ENCODE measurements at places on chromosomes 2 and 18.

DNA sequence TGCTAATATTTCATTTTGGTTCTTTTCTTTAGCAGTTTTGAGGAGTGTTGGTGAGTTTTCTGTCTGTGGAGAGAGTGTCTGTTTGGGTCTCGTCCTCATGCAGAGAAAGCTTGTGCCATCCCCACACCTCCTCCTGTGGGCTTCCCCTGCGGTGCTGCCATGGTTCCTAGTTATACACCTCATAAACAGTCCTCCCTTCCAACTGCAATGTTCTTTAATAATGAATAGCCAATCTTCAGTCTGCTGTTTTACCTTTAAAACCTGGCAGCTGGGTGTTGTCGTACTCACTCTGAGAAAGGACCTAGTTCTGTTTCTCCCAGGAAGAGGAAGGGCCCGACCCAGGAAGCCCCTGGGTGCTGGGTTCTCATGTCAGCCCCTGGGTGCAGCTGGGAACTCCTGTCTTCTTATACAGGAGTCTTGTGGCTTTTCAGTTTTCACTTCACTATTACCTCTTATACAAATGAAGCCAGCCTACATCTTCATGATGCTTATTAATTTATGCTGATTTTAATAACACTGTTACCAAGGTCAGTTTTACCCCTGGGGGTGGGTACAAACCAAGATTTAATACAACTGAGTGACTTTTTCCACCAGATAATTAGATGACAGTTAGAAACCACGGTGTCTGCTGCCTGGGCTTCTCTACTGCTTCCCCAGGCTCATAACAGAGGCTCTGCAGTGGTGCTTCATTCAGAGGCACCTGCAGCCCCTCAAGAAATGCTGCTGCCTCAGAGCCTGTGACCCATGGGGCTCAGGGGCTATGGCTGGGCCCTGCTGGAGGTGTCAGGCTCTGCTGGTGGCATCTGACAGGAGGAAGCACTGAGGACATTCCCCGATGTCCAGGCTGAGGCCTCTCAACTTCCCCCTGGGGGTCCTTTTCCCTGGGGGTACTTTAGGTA, 59.1 kb downstream of the COA5 start:
- no peak for DNase-seq

GRCh38 chr2:214514704-214515103, 103.8 kb downstream of the VWC2L start:
- DNase-seq = no peak

DNA sequence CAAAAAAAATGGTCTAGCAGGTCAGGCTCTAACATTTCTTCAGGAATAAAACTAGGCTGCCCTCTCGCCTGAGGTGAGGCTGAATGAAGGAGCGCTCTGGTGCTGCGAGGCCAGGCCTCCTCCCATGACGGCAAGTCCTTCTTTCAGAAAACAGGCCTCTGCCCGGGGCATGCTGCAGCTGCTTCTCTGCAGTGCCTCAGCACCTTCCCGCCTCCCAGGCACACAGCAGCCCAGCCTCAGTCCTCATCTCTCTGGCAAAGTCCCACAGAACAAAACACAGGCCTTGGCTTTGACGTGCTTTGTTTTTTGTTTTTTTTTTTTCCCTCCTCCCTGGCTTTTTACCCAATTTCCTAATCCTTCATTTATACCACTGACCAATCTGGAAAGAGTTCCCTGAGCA, 74.8 kb downstream of the BCL11A start:
- DNase-seq = no peak

DNA sequence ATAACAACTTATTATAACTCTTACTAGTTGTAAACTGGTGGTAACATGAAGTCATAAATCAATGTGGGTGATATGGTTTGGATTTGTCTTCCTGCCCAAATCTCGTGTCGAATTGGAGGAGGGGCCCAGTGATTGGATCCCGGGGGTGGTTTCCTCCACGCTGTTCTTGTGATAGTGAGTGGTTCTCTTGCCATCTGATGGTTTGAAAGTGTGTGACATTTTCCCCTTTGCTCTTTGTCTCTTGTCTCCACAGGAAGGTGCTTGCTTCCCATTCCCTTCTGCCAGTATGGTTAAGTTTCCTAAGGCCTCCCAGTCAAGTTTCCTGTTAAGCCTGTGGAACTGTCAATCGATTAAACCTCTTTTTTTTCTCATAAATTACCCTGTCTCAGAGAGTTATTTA, 321.6 kb downstream of the DSEL start:
- DNase-seq = no peak

DNA sequence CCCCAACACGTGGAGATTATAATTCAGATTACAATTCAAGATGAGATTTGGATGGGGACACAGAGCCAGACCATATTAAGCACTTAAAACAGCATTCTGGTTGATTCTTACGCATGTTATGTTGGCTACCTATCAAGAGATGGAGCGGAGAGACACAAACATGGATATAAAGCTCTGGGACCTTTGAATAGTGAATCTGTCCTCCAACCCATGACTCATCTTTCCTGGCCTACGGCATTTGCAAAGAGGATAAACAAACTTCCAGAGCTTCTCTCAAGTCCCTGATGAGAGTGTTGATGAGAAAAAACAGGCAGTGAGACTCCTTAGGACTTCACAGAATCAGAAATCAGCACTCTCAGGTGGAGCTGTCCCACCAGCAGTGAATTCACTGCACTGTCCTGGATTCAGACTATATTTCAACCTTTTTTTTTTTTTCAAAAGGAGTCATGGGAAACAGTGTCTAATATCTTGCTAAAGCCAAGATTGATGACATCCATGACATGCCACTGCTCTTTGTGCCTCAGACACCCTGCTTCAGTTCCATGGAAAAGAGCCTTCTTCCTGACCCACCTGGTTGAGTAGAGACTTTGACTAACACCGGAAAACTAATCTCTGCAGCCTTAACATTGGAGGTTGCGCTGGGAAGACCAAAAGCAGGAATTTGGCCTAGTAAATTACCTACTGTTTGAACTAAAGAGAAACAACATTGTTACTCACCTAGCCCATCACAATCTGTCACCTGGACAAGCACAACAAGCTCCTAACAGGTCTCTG, 62.1 kb upstream of the NPAS2 start:
- DNase-seq = no peak

- DNase-seq = no peak
Observed at GRCh38 chr2:46564811-46565241, 85.5 kb downstream of the TMEM247 start.

DNA sequence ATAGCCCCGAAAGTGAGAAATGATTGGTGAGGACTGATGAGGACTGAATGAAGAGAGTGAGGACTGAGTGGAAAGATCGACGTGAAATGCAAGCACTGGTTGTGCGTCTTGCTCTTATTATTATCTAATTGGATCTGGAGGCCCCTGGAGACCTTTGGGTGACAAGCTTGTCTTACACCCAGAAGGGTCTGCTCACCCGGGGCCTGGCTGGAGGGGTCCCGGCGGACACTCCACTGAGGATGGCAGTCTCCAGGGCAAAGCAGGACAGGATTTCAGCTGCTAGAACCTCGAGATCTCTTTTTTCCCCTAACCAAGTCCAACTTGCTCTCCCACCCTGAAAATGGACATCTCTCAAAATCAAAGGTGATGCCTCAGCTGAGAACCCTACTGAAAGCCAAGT, 160.2 kb downstream of the MYT1L start:
- DNase-seq = no peak

DNA sequence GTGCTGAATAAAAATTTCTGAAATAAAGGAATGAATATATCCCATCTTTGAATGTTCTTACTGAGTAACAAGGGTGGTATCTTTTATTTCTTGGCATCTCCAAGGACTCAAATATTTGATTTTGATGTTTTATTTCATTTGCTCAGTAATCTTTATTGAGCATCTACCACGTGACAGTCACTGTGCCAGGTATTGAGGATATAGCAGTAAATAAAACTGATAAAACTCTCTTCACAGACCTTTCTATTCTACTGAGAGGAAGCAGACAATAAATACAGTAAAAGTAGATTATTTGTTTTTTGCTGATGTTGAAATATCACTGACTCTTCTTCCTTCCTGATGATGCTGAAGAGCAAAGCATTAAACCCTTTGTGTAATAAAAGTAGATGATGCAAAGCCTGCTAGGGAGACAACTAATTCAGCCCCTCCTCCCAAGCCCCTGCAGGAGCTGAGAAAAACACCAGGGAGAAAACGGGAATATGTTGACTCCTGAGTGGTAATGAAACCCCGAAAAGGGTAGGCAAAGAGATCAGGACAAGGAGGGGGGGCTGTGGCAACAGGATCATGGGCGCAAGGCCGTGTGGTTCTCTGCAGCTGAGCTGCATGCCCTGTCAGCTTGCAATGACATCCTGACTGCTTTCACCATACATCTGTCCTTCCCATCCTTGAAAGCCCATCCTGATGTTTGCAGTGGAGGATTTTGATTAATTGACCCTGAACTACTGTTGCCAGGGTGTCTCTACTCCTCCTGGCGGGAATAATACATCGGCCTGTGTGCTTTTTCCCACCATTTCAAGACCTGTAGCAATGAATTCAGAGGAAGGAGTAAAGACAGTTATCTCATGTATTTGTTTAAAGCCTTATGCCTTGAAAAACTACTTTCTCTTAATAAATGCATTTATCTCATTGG, 117.4 kb downstream of the EML6 start:
- DNase-seq = no peak

DNA sequence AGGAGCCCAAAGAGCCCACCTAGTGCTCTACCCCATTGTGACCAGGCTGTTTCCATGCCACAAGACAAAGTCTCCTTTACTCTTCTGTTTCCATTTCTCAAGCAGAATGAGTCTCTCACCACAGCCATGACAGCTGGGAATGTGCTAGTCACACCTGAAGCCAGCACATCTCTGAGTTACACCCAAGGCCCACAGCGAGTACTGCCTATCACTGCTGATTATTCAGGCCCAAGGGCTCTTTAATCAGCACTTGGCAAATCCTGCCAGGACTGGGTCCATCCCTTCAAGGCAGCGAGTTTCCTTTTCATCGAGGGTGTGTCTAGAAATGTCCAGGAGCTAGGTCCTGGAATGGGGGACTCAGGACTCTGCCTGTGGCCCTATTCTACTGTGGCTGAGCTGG, 14.6 kb upstream of the PPP1R1C start:
- no peak for DNase-seq

DNA sequence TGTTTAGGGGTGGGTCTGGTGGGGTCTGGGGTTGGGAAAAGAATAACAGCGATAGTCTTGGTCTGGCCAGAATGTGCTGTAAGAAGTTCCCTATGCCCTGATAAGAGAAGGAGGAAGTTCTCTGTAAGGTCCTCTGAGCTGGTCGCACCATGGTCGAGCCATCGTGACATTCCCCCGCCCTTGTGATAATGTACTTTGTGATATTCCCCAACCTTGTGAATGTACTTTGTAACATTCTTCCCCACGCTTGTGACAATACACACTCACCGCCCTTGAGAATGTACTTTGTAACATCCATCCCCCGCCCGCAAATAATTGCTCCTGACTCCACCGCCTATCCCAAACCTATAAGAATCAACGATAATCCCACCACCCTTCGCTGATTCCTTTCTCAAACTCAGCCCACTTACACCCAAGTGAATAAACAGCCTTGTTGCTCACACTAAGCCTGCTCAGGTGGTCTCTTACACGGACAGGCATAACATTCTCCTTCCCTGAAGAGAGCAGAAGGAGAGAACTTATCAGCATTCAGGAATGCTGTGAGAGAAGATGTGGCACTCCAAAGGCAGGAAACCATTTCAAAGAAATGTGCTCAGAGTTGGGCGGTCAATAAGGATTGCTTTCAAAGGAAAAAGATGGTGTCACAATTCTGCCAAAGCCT, 17.8 kb upstream of the DUSP19 start:
- DNase-seq = no peak

- no peak for DNase-seq
Observed at GRCh38 chr2:105397025-105397722, 1.7 kb downstream of the FHL2 start.

- peak; percentile 46 for DNase-seq
Observed at GRCh38 chr2:240917684-240918257, 11.6 kb downstream of the CROCC2 start.

GRCh38 chr18:41789001-41789400, 166.0 kb upstream of the PIK3C3 start:
- DNase-seq = no peak

DNA sequence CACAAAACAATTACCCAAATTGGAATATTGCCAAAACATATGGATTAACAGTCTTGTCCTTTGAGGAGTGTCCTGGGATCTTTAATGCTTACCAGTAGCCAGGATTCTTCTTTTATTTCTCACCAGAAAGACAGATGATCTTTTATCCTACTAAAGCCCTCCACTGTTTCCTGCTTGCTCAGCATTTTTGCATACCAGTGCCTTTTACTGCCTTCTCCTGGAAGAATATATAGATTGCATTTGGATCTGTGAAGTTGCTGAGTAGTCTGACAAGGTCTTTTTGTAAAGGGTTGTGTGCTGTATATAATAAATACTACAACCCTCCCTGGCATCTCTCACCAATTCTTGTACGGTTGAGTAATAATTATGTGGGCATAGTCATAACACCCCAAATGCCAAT, 652.2 kb downstream of the LRRTM4 start:
- DNase-seq = no peak

GRCh38 chr2:142722569-142722968, 154.9 kb upstream of the KYNU start:
- no peak for DNase-seq

GRCh38 chr2:152447897-152448296, 112.9 kb downstream of the FMNL2 start:
- DNase-seq = no peak

Measured in left hindlimb (tissue), 1 donor.